ENCODE measurements at places on chromosomes 6 and 20.
A peak's percentile ranks its signal among the peaks of the same experiment; 100 is the strongest.

- no peak for DNase-seq
Measured at GRCh38 chr6:157430834-157431233, 49.8 kb downstream of the ZDHHC14 start.

- DNase-seq: no peak
Measured at GRCh38 chr20:25992146-25992545, 295.5 kb upstream of the ZNF337 start.

DNA sequence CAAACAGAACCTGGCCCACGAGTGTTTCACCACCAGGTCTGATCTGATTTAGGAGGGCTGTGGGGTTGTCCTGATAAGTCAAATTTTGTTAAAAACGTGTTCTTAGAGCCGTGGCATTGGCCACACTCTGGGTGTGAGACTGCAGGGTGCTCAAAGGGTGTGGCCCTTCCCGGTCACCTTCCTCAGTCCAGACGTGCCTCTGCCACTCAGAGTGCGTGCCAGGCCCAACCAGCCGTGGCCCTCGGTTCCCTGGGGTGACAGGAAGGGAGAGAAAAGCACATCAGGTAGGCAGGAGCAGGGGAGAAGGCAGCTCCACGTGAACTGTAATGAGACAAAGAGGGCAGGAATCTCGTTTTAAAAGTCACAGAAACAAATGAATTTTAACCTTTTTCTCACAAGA lies 115.4 kb downstream of the FAM120B start:
- no peak for DNase-seq

GRCh38 chr6:106890447-106890846 lies 84.1 kb downstream of the CD24 start:
- DNase-seq: no peak

GRCh38 chr6:65229825-65230224 lies 477.2 kb downstream of the EYS start:
- no peak for DNase-seq

- DNase-seq: no peak
Measured at GRCh38 chr20:63625771-63626423, 1.0 kb downstream of the GMEB2 start.

DNA sequence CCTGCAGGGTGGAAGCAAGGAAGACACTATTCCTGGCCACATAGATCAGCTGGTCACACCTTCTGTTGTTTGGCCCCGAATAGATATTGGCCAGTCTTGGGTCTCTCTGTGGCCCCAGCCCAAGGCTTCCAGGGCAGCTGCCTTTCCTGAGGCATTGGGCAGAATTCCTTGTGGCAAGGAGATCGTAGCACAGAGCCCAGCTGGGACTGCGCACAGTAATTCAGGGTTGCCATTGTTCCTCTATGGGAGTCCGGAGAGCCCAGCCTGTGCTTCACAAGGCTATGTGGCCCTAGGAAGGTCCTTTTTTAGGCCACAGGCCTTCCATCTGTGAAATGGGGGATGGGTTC lies 6.9 kb downstream of the SGK2 start:
- no peak for DNase-seq

DNA sequence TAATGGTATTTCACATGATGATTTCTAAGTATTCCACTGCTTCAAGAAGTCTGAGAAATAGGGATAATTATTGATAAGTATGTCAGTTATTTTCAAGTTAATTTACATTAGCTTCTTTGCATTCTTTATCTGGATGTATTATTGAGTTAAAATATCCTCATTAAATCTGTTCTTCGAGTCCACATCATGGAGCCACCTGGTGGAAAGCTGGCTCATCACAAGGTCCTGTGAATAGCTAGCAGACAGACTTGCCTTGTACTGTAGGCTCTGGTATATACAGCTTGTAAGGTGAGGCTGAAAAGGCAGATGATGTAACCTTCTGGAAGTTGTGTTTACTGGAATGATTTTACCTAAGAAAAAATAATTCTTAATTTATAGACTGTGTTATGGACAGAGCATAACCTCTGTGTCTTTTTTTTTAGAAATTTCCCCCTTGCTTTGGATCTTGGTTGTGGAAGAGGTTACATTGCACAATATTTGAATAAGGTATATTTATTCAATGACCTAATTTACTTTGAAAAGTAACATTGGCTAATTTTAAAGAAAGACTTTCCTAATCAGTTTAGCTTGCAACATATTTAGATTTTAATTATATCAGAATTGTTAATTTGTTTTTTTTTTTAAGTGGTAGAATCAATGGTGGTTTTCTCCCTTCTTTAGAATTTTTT lies 3.5 kb downstream of the NDUFAF5 start:
- DNase-seq: no peak

- no peak for DNase-seq
Measured at GRCh38 chr6:156662025-156662445, 115.1 kb upstream of the ARID1B start.

DNA sequence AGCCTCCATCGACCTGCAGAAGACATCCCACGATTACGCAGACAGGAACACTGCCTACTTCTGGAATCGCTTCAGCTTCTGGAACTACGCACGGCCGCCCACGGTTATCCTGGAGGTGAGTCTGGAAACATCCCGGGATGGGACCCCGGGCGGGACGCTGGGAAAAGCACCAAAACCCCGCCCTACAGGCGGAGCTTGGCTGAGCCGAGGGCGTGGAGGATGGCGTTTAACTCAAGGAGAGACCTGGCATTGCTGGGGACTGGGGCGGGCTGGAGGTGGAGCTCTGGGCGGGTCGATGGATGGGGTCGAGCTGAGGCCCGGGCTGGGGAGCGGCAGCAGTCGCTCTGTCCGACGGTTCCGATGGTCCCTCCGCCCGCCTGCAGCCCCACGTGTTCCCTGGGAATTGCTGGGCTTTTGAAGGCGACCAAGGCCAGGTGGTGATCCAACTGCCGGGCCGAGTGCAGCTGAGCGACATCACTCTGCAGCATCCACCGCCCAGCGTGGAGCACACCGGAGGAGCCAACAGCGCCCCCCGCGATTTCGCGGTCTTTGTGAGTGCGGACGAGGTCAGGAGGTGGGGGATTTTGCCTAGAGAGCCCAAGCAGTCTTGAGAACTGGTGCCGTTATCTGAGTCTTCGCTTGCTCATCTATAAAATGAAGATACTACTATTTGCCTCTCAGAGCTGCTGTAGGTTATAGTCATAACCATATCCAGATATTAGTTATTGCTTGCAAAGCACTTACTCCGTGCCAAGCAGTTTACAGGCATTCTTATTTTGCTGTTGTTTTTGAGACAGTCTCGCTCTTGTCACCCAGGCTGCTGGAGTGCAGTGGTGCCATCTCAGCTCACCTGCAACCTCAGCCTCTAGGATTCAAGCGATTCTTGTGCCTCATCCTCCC lies 3.8 kb downstream of the SPAG4 start:
- DNase-seq: peak; percentile 53

GRCh38 chr6:48671505-48671904 lies 560.5 kb upstream of the PTCHD4 start:
- DNase-seq: no peak

Data from stimulated activated CD8-positive, alpha-beta memory T cell treated with anti-CD3 and anti-CD28 coated beads, Interleukin-7, amount 100 ng/mL, for 48 hours (primary cell).